Left cardiac atrium (tissue), 4 donors: ENCODE measurements at places on chromosomes 6 and 20. TPM values are rescaled to one million over a fixed set of nuclear protein-coding genes. Genes with fewer than 3 reads are reported as not detected.

LBP gene
- 14.5 TPM for total RNA-seq

ZC2HC1B gene
- not detected for total RNA-seq

MAP3K4 gene
- 33.5 TPM for total RNA-seq

FABP7 gene
- total RNA-seq: not detected

UTRN gene
- 79.8 TPM for total RNA-seq

POU3F2 gene
- total RNA-seq: not detected

SRSF12 gene
- total RNA-seq: 0.65 TPM

IPCEF1 gene
- total RNA-seq: 0.99 TPM

PDE7B gene
- total RNA-seq: 10.3 TPM

HLA-F gene
- total RNA-seq: 51.6 TPM

GRCh38 chr6:143674483-143675381 lies 3.0 kb upstream of the PHACTR2 start:
- no peak for DNase-seq

DNA sequence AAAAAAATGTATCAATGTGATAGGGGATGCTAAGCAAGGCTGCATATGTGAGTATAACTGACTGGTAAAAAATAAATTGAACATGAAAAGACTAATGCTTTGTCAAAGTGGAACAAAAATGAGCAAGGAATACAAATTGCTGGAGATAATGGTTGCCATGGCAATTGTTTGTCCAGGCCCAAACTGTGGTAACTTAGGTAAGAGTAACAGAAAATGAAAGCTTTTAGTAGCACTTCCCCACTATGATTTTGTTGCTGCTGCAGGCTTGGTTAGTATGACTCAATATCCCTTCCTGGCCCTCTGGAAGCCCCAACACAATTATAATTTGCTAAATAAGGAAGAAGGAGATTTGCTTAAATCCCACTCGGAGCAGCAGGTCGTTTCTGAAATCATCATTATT lies 577.1 kb downstream of the DOK5 start:
- DNase-seq: no peak

- DNase-seq: no peak
Measured at GRCh38 chr6:81769824-81770223, 17.3 kb upstream of the TENT5A start.

DNA sequence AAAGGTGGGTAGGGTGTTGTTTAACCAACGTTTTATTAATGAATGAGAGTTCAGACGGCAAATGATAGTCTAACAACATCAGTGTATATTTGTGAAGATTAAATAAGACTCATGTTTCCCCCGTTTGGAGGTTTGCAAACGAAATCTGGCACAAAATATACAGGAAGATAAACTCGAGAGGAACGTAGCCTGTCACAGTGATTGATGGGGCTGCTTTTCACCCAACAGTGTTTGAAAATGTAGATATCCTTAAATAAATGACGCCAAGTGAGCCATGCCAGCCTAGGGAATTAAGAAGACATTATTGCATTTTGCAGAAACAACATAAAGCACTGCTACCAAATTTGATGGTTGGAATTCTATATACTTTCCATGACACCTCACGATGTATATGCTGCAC lies 696.5 kb upstream of the FLRT3 start:
- no peak for DNase-seq

DNA sequence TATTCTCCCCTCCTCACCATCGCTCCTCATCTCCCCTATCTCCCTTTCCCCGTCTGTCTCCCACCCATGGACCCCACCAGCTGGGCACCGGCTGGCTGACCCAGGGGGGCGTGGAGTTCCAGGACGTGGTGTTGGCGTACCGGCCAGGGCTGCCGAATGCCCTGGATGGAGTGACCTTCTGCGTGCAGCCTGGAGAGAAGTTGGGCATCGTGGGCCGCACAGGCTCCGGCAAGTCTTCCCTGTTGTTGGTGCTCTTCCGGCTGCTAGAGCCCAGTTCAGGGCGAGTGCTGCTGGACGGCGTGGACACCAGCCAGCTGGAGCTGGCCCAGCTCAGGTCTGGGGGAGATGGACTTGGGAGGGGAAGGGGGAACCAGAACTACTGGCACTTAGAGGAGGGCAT lies 7.7 kb downstream of the DLK2 start:
- DNase-seq: no peak

DNA sequence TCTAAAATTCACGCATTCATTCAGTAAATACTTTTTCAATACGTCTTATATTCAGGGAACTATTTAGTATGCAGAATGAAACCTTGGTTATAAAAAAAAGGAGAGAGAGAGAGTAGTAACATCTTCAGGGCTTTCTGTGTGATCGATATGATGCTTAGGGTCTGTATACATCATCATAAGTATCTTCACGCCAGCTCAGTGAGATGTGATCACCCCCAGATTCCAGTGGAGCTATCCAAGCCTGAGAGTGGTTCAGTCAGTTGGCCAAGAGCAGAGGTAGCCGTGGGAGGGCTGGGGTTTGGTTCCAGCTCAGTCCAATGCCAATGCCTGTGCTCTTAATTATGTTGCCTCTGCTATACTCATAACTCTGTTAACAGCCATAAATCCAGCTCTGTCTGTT lies 8.6 kb downstream of the CD83 start:
- no peak for DNase-seq

GRCh38 chr6:158068893-158069799 lies 87.5 kb downstream of the SYNJ2 start:
- peak; percentile 75 for DNase-seq

DNA sequence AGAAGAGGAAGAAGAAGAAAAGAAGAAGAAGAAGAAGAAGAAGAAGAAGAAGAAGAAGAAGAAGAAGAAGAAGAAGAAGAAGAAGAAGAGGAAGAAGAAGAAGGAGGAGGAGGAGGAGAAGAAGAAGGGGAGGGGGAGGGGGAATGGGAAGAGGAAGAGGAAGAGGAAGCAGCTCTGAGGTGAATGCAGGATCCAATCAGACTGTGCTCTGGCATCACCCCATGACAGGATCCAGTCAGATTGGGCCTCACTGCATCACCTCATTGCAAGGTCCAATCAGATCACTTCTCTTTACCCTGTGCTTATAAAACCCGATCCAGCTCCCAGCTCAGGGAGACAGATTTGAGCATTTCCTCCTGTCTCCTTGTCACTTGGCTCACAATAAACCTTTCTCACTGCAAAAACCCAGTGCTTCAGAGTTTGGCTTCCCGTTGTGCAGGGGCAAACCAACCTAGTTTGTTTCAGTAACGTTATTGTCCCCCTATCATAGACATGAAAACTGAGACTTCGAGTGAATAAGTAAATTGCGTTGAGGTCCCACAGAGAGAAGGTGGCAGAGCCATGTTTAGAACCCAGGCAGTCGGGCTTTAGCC lies 28.6 kb upstream of the YWHAB start:
- no peak for DNase-seq

DNA sequence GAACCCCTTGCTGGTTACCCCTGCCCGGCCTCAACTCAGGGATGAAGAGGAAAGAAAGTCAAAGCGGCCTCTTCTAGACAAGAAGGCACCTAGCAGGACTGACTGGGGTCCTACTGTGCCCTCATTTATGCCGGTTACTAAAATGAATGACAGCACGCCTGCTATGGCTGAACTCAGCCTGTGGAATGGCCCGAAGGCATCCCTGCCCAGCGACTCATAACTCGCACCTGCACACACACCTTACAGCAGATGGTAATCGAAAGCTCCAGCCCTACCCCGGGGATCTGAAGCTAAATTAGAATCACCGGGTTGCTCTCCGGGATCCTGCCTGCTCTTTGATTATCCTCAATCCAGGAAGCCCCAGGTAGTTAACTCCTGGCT lies 747 bp upstream of the TXNDC5 start:
- no peak for DNase-seq

DNA sequence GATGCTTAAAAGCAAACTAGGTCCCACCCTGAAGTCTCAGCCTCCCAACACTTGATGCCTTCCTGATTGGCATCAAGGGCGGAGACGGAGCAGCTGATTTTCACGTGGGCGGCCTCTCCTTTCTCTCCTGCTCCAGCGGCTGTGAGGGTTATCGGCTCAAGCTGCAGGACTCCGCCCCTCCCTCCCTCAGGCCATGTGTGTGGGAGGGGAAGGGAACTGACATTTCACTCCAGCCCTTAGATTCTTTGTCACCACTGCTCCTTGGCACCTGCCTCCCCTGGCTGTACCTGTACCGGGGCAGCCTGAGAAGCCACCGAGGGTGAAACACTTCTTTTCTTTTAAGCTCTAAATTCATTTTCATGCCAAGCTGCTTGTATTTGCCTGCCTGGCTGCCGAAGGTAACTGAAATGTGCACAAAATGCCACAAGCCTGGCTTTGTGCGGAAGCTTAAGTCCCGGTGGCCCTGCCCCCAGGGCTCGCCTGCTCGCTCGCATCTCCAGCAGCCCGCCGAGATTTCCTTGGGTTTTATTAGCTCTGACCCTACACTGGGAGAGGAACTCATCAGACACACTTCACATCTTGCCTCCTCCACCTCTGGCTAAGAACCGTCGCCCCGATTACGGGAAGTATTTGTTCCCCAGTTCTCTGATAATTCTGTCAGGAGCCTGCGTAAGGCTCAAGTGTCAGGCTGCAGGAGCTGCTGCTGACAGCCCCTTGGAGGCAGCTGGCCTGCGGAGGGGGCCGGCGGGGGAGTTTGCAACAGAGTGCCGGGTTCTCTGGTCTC lies 9.6 kb upstream of the CPNE5 start:
- DNase-seq: peak; percentile 85

DNA sequence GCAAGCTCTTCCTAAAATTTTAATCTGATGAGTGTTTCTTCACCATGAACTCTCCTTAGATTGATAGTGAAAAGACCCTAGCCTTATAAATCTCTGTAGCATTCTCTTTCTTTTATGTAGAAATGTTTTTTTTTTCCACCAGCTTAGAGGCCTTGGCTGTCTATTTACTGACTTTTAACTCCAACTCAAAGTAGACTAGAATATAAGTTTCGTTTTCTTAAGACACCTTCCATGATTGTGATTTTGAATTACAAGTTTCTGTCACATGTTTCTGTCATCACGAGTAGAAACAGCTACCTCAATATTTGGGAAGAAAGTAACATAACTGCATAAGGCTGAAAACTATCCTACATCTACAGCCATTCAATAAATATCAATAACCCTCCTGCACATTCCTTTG lies 17.8 kb downstream of the ADGRF4 start:
- no peak for DNase-seq

DNA sequence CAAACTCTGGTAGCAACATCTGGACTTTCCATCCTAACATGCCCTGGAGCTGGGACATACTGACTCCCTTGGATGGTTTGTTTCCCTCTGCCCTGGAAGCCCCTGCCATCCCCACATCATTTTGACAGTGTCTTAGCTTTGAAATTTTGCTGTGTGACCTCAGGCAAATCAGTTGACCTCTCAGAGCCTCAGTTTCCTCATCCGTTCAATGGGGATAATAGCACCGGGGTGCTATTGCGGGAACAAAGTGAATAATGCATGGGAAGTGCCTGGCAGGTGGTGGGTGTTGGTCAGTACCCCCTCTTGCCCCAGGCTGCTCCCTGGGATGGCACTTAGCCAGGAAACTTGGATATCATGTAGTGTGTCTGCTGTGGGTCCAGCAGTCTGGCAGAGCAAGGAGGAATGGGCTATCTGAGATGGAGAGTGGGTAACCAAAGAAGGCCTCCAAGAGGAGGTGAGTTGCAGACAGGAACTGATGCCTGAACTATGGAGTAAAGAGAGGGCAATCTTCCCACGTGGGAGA lies 88.6 kb downstream of the MRPL14 start:
- DNase-seq: no peak

DNA sequence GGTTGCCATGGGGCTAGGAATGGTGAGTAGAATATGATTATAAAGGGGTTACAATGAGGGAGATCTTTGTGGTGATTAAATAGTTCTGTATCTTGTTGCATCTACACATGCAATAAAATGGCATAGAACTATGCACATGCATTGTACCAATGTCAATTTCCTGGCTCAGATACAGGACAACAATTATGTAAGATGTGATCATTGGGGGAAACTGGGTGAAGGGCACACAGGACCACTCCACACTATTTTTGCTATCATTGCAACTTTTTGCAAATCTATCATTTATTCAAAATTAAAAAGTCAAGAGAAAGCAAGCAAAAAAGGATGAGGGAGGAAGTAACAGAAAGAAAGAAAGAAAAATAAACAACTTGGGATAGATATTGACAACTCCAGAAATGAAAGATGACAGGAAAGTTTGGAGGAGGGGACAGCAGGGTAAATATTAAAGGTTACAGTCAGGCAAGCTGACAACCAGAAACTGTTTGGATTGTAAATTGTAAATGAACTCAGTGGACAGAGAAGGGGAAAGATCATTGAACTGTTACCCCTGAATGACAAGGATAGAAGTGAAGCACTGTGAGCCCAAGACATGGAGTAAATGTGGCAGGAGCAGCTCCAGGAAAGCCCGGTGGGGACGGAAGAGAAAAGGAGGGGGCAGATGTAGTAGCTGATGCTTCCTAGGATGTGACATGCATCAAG lies 499.6 kb upstream of the JARID2 start:
- no peak for DNase-seq

GRCh38 chr6:89818977-89819335 lies 638 bp downstream of the MDN1 start:
- no peak for DNase-seq

DNA sequence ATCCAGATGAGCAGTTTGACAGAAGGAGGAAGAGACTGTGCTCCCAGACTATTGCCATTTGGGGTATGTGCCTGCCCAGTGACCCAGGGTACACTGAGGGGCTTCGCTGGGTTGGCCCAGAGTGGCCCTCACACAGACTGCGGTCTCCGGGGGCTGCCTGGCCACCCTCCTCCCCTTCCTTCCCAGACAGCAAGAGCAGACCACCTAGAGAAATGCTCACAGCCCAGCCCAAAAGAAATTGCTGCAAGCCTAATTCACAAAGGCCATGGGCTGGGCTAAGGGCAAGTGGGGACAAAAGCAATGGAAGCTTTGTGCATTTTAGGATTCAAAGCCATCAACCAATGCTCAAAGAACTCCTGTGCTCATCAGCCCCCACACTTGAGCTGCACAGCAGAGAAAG lies 277.6 kb downstream of the CDC5L start:
- no peak for DNase-seq

- peak; percentile 33 for DNase-seq
Measured at GRCh38 chr6:2611092-2611491, 139.6 kb downstream of the MYLK4 start.

DNA sequence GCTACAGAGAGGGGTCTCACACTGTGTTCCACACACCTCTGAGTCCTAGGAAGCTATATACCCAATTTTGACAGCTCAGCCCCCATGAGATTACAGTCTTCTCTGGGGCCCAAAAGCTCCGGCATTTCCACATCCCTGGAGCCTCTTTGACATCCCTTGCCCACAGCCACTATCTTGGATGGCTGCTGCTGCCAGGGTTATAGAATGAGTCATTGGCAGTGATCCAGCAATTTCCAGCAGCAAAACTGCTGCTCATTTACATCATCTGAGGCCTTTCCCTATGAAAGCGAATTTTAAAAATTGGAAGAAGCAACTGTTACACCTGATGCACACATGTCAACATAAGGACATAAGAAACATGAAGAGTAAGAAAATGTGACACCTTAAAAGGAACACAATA lies 590.7 kb downstream of the MEI4 start:
- DNase-seq: no peak
